ENCODE measurements at places on chromosomes 3 and 15.
A peak's percentile ranks its signal among the peaks of the same experiment; 100 is the strongest.

DNA sequence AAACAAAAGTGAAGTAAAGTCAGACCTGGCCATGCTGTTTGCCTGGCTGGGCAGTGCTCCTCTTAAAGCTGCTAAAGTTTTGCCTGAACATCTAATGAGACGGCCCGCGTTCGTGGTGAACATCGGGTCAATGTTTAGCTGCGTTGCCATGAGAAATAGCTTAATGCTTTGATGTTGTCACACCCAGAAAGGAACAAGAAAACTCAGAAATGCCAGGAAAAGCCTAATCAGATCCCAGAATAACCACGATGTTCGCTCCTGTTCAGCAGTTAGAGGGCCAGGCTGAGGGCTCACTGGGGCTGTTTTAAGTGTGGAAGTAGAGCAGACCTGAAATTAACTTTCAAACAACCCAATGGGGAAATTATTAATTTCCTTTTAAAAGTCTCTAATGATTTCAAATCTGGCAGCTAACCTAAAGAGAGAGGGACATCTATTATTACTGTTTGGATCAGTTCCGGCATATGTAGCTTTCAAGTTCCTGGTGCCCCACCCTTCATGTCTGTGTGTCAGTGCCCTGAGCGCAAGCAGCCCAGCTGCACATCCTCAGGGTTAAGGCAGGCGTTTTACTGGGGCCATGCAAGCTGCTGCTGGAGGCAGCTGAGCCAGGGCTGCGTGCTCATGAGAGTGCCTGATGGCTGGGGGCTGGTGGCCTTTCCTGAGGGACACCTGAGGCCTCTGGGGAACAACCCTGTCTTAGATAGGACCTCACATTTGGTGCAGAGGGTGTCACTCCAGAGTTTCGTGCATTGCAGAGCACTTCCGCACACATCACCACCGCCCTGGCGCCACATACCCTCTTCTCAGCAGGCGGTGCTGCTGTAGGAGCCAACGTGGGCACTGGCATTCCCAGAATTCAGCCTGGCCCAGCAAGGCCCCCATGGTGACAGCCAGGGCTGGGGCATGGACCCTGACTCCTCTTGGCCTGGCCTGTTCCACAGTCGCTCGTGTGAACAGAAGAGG is 76.6 kb downstream of the LRRK1 start:
- no peak for DNase-seq

DNA sequence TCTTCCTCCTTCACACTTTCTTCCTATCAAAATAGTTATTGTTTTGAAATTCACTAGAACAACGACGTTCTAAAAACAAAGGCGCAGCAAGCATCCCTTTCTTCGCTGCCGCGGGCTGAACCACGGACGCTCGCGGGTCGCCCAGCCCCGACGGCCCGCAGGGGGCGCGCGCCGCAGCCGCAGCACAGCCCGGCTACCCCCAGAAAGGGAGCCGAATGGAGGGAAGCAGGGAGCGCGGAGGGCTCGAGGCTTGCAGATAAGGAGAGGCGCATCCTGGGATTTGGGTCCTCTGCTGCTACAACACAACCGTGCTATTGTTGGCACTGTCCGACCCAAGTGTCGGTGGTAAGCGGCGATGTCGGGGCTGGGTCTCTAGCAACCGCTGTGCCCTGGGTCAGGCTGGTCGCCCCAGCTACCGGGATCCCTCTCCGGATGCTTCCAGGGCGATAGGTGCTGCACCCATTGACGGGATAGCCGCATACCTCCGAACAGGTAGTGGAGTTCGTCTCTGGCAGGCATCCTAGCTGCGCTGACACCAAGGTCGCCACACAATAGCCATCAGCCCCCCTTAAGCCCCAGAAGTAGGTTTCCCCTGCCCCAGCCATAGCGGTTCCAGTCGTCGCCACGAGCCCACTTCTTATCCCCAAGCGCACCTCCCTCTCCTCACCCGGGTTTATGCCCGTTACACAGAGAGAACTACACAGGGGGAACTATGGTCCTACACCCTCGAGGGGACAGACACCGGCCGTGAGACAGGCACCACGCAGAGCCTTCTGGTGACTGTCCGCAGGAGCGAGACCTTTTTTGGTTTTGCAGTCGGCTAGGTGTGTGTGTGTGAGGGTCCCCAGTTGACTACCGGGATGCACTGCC is 6.0 kb downstream of the ONECUT1 start:
- DNase-seq: no peak

GRCh38 chr15:31360843-31361763 is 34.5 kb downstream of the KLF13 start:
- DNase-seq: peak; percentile 74

- DNase-seq: no peak
Measured at GRCh38 chr15:57432141-57432741, 55.9 kb downstream of the CGNL1 start.

DNA sequence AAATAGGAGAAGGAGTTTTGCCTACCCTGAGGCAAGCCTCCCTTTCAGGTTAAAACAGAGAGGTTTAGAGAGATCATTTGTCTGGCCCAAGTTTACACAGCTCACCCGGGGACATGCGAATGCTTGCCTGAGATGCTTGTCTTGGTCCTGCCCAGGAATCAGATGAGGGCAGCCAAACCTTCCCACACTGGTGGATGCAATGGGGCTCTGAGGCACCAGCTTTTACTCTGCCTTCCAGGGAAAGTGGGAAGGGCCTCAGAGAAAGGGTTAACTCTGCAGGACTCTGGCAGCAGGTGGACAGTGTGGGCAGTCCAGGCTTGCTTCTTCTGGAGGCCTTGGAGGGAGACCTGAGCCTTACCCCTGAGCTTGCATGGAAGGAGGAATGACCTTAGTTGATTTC is 90.0 kb downstream of the LRRK1 start:
- DNase-seq: no peak

DNA sequence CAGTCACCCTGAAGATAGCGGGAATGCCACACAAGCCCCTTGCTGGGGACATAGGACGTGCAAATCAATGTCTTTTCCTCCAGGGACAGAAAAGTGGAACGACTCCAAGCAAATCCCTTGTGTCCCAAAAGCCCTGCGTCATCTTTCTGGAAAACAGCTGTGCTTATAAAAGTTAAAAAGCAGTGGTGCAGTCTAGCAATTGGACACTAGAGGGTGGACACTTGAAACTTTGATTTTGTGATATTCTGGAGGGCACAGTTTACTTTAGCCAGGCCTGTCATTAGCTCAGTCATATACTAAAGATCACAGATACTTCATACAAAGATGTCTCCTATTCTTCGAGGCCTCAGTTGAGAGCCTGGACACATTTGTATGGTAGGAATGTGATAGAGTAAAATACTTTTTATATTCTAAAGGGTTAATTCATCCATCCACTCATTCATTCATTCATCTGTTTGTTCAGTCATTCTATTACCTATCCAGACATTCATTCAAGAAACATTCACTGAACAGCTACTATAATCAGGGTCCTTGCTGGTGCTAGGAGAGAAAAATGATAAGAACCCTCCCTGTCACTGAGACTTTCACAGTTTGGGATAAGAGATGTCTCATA is 63.8 kb upstream of the ANKRD34C start:
- DNase-seq: no peak

- DNase-seq: no peak
Measured at GRCh38 chr3:160253298-160253697, 28.1 kb downstream of the C3orf80 start.

DNA sequence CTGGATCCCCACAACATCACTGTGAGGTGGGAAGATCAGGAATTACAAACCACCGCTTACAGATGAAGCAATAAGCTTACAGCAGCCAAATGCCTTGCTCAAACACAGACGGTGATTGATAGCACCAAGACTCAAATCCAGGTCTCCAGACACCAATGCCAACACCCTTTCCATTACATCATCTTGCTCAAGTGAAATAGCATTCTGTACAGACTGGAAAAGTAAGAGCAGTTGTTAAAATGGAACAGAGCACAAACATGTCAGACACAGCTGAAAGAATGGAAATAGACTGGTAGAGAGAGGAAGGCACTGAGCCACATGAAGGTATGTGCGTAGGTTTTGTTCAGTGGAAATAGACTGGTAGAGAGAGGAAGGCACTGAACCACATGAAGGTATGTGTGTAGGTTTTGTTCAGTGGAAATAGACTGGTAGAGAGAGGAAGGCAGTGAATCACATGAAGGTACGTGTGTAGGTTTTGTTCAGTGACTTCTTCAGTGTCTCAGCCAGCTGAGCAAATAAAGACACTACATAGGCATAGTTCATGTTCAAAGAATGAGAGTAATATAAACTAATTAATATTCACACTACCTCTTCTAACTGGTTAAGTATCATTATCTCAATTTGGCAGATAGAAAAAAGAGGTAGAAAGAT is 15.6 kb downstream of the CLDN1 start:
- no peak for DNase-seq

DNA sequence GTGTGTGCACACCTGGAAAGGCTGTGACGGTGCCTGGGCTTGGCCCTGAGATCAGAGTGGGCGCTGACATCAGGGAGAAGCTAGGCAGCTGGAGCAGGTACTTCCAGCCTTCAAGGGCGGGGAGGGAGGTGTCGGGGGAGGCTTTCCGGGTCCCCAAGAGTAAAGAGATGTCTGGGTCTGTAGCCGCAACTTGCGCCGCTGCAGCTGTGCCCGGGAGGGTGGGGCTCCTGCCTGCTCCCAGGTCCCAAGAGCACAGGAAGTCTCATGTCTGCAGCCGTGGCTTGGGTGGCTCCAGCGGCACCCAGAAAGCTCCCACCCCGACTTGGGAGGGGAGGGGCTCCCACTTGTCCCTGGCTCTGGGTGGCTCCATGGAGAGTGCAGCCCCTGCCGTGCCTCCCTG is 103.2 kb upstream of the BNIP2 start:
- peak; percentile 7 for DNase-seq

- no peak for DNase-seq
Measured at GRCh38 chr3:119625451-119626153, 27.9 kb downstream of the PLA1A start.

GRCh38 chr3:15633766-15634598 is 32.4 kb downstream of the BTD start:
- DNase-seq: no peak

DNA sequence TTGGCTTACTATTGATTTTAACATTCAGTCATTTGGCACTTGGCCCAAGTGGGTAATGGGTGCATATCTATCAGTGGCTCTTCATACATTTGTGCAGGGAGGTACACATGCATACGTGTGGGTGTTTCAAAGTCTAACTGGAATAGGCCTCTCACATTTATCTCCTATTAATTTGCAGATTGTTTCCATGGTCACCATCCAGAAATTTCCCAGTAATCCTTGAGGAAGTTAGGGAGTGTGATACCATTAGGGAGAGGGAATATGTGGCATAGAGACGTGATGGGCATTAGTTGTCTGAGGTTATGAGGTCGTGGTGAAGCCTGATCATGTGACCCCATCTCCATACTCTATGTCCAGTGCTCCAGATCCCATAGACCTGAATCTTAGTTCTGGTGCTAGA is 102.8 kb downstream of the LPP start:
- DNase-seq: no peak

- DNase-seq: no peak
Measured at GRCh38 chr3:141336672-141337522, 31.4 kb upstream of the ZBTB38 start.

DNA sequence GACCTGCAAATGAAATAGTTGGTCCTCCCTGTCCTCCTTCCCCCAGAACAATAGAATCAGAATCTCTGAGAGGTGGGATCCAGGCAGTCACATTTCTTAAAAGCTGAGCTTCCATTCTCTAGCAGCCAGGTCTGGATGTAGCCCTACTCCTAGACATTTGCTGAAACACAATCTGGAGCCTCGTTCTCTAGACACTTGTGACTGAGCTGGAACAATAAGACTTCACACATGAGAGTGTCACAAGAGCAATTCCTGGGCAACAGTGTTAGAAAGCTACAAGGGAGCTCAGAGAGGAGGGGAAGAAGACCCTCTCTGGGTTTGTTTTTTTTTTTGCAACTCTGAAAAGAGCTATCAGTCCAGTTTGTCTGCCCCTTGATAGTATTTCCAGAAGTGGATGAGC is 14.5 kb downstream of the CORO2B start:
- no peak for DNase-seq

- DNase-seq: no peak
Measured at GRCh38 chr15:94029495-94029894, 201.9 kb upstream of the MCTP2 start.

GRCh38 chr15:90617171-90617570 is 87.4 kb downstream of the CRTC3 start:
- no peak for DNase-seq

DNA sequence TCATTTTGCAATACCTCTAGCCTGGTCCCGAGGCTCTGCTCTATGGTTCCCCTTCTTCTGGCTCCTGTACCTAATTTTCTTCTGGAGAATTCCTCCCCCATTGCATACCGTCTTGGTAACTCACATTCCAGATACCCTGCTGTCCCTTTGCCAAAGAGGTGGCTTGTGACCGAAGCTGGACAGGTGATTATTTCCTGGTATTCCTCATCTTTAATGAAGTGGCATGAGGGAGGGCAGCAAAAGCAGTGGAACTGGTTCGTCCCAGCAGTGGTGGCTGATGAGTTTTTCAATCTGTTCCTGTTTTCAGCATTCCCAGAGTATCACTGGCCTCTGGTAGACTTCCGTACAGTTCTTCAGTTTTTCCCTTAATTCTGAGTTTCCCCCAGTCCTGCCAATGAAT is 186.2 kb upstream of the CADPS start:
- DNase-seq: no peak

GRCh38 chr3:125433091-125433534 is 58.0 kb upstream of the ZNF148 start:
- DNase-seq: no peak

- DNase-seq: no peak
Measured at GRCh38 chr3:27349832-27350231, 19.4 kb downstream of the NEK10 start.

- no peak for DNase-seq
Measured at GRCh38 chr3:95177096-95177495, 1114.2 kb downstream of the NSUN3 start.

- DNase-seq: no peak
Measured at GRCh38 chr15:75112848-75113492, 88.7 kb upstream of the C15orf39 start.

- no peak for DNase-seq
Measured at GRCh38 chr15:70795311-70795665, 31.9 kb upstream of the UACA start.

DNA sequence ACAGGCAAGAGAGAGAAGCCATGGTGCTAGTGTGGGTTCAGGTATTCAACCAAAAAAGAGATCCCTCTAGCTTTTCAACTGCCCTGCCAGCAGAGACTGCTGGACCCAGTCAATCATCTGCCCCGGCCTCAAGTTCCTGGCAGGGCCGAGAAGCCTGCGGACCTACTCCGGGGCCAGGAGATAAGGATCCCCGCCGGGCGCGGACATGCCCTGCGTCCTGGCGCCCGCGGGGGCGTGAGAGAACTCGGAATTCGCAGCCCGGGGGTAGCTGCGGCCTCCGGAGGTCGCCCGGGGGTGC is 821 bp upstream of the MAGI1 start:
- DNase-seq: no peak

GRCh38 chr3:9422712-9423424 is 25.5 kb downstream of the SETD5 start:
- DNase-seq: no peak

GRCh38 chr15:46703020-46703861 is 1014.1 kb upstream of the SEMA6D start:
- DNase-seq: no peak

- DNase-seq: no peak
Measured at GRCh38 chr3:162538906-162539305, 1042.3 kb downstream of the OTOL1 start.

- DNase-seq: no peak
Measured at GRCh38 chr3:105594219-105594618, 227.5 kb downstream of the ALCAM start.

- DNase-seq: no peak
Measured at GRCh38 chr3:179702271-179702947, 49.6 kb downstream of the USP13 start.

Measured in T-helper 9 cell (primary cell).